Activated T-cell treated with anti-CD3 and anti-CD28 coated beads, Interleukin-2, amount 50 U/mL, for 24 hours (primary cell): ENCODE measurements at places on chromosomes 1 and 21.

DNA sequence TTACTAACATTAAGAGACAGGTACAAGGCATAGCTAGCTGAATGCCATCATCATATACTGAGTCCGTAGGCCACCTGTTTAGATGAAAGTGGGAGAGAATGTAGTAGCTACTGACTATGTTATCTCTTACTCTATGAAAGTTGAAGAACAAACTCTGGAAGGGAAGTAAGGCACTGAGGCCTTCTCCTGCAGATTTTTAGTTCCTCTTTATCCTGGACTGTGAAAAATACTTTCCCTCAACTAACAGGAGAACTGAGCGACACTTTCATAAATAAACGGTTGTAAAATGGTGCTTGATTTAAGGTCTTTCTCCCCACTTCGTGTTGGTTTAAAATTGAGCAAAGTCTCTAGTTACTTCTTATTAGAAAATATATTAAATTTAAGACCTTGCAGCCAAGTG, 101.9 kb downstream of the FNBP1L start:
- no peak for DNase-seq

GRCh38 chr1:39640861-39641260, 1.4 kb upstream of the HEYL start:
- no peak for DNase-seq

- no peak for DNase-seq
Measured at GRCh38 chr1:116254776-116255175, 118.3 kb upstream of the ATP1A1 start.

DNA sequence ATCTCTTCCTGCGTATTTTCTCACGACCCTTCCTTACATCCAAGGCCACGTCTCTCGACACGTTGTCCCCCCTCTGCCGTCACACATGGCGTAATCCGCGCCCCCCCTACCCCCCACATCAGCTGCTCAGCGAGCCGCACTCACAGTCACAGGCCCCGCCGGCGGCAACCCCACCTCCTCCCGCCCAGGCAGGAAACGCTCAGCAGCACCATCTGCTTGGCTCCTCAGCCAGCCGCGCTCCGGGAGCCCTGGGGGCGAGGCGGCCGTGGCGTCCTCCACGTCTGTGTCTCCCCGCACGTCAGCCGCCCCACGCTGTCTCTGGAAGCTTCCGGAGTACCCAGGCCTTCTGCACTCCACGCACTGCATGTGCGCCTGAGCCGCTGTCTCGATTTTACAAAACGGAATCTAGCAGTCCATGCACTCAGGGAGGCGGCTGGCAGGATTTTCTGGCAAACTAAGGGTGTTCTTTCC, 64.6 kb downstream of the SIK1 start:
- DNase-seq, result peak; percentile 78

DNA sequence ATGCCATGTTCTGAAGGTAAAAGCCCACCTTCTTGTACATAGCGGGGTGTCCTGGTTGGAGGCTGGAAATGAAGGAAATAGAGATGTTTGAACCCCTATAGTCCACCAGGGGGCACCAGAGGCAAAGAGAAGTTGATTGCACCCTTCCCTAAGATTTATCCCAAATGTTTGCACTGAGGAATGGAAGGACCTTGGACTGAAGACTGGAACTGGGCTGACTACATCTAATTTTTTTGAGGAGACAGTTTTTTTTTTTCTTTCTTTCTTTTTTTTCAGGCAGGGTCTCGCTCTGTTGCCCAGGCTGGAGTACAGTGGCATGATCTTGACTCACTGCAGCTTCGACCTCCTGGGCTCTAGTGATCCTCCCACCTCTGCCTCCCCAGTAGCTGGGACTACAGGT, 55.3 kb upstream of the EIF4G3 start:
- no peak for DNase-seq

DNA sequence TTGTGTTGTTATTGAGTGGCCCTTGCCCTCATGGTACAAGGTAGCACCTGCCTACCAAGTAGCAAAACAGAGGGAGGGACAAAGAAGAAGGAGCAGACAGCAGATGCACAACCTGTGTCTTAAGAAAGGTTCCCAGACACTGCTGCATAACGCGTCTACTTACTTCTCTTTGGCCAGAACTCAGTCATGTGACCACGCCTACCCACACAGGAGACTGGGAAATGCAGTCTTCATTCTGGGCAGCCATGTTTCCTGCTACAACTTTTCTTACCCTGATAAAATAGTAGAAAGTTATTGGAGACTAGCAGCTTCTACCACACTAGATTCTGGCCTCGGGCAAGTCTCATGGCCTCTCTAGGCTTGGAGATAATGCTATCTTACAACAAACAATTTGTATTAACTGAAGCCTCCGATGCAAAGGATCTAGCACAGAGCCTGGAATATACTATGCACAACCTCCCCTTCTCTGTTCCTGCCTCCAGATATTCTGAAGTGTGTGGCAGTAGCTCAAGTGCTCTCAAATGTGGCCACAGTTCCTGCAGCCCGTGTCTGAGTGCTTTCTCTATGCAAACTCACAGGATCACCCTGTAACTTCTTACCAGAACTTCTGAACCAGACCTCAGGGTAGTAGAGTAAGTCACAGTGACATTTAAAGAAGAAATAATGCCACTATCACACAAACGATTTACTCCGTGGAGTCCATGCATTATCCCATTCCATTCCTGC, 34.1 kb upstream of the BTG2 start:
- peak; percentile 66 for DNase-seq

GRCh38 chr1:218401441-218401997, 56.4 kb downstream of the TGFB2 start:
- no peak for DNase-seq

- no peak for DNase-seq
Measured at GRCh38 chr1:206116191-206116872, 856 bp downstream of the AVPR1B start.

GRCh38 chr1:26827106-26827604, 667 bp downstream of the ZDHHC18 start:
- DNase-seq, result peak; percentile 51

DNA sequence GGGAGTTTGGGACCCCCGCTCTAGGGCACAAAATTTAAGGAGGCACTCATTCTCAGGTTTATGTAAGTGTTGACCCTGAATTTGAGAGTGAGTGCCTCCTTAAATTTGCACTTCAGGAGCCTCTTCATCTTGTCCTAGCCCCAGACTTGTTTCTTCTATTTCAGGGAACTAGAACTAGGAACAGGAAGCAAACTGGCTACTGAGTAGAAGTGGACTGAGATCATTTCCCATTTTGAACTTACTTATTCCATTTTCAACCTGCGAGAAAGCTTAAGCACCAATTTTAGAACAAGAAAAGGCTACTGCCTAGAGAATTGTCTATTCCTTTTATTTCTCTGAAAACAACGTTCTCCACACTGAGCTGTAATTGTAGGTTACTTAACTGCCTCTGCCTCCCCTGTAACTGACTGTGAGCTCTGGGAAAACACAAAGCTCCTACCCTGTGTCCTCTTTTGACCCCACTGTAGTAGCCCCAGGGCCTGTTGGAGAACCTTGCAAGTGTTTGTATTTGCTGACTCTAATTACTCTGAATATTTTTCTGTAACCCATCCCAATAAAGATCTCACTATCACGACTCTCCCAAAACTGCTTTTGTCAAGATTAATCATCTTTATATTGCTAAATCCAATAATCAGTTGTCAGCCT, 2.5 kb downstream of the PPT1 start:
- no peak for DNase-seq

- DNase-seq, result no peak
Measured at GRCh38 chr1:245858722-245859492, 648.2 kb downstream of the SMYD3 start.
